HS-27A (cell line): ENCODE measurements at places on chromosomes 2 and 18.
A peak's percentile ranks its signal among the peaks of the same experiment; 100 is the strongest.

DNA sequence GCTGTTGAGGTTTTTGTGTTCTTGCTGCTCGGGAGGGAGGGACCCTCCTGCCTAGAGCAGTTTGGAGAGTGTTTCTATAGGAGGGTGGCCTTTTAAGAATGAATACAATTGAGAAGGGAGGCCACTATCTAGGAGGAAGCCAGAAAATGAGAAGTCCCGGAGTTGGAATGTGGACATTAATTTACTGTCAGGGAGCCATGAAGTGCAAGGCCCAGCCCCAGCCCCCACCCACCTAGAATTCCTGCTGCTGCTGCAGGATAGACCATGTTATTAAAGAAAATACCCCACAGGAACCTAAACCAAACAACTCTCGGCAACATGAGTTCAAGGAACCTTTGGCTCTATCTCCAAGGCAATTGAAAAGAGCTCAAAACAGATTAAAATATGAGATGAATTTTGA lies 46.0 kb downstream of the ZBTB7C start:
- DNase-seq, result no peak

DNA sequence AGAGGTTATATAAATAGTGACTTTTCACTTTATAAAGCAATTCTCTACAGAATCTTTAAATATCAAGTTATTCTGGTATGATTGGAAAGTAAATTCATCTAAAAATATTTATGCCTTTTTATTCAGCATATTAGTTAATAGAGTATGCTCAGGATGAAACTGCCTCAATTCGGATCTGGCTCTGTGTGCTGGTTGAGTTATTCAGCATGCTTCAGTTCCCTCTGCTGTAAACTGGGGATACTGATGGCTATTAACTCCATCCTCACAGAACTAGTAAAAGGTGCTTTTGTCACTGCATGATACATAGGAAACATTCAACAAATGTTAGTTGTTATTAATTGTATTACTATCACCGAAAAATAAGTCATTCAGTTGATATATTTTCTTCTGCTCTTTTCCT lies 250.3 kb downstream of the NRXN1 start:
- DNase-seq, result no peak

DNA sequence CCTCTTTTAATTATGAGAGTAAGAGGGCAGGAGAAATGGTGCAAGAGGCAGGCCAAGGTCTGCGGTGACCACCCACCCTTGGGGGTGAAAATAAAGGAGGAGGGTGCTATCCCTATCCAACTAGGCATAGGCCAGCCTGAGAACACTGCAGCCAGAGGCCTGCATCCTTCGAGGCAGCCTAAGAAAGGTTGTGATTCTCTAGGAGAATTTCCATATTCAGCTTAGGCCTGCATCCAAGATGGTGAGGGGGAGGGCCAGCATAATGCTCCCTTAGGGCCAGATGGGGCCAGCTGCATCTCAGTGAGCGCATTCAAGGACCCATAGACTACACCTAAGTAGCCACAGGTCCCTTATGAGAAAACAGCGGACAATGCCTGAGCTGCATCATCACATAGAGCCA lies 3.5 kb upstream of the UPP2 start:
- DNase-seq, result no peak

DNA sequence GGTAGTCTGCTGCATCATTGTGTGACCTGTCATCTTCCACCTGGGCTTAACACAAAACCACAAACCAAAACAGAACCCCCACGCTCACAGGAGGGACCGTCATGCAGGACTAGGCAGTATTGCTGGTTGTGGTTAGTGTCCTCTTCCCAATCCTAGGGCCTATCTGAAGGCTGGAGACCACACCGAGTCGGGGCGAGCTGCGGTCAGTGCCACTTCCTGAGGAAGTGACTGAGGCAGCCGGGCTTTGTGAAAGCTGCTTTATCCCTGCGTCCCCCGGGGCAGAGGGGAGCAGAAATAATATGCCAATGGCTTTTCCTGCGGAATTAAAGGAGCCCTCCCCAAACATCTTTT lies 22.9 kb downstream of the ZNF532 start:
- peak; percentile 23 for DNase-seq

- DNase-seq, result no peak
Measured at GRCh38 chr18:74836296-74837139, 238.8 kb downstream of the ZNF407 start.

GRCh38 chr2:189402932-189403331 lies 38.3 kb upstream of the WDR75 start:
- no peak for DNase-seq

- no peak for DNase-seq
Measured at GRCh38 chr18:11304928-11305327, 155.6 kb upstream of the PIEZO2 start.

DNA sequence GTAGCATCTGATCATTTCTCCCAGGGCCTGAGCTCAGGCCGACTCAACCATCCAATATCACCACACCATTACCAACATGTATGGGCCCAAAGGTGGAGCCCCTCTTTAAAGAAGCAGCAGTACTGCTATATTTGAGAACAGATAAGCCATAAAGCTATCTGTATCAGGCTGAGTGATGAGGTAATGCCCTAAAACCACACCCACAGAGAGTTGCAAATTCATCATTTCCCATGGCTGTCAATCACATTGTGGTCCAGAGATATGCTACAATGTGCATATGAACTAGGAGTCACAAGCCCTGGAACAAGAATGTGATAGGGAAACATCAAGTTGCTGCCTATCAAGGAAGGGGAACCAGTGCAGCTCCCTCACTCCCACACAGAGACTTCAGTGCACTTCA lies 52.6 kb upstream of the GALNT13 start:
- no peak for DNase-seq

- DNase-seq, result no peak
Measured at GRCh38 chr2:151654891-151655290, 79.4 kb downstream of the NEB start.

GRCh38 chr2:47346107-47346506 lies 56.8 kb upstream of the MSH2 start:
- DNase-seq, result no peak

DNA sequence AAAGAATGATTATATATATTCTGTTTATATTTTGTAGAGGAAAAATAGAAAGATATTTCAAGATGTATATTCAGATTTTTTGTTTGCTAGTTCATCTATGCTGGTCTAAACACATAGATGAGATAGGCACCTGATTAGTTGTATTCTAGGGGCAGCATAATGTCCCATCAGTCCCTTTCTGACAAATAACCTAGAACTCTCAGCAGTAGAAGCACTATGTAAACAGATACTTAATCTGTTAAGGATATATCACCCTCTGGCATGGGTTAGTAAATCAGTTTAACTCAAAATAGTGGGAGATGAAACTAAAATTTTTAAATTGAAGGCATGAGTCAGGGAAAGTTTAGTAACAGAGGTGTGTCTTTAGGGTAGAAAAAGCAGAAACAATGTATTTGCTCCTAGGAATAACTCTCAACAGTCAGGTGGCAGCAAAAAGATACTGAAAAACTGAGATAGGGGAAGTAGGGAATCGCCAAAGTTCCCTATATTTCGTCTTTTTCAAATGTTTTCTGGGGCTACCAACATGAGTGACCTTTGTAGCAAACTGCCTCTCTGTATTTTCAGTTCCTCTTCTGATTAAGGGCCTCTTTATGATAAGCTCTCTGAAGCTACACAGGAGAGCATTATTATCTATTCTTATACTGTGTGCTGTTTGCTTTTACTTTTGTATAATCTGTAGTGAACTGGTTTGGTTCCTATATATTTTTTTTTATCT lies 5.7 kb downstream of the PPP1R1C start:
- no peak for DNase-seq

DNA sequence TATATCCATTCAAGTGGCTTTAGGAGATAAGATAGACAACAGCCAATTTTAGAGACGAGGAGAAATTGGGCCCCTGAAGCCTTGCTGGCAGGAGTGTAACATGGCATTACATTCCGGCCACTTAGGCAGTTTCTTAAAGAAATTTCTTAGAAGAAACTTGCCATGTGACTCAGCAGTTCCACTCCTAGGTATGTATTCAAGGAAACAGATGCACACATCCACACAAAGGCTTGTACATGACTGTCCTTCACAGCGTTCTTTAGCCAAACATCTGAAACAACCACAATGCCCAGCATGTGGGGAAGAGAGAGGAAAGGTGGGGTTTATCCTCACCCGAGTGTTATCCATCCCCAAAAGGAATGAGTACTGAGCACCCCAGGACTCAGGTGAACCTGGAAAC lies 107.1 kb downstream of the NFATC1 start:
- DNase-seq, result no peak

DNA sequence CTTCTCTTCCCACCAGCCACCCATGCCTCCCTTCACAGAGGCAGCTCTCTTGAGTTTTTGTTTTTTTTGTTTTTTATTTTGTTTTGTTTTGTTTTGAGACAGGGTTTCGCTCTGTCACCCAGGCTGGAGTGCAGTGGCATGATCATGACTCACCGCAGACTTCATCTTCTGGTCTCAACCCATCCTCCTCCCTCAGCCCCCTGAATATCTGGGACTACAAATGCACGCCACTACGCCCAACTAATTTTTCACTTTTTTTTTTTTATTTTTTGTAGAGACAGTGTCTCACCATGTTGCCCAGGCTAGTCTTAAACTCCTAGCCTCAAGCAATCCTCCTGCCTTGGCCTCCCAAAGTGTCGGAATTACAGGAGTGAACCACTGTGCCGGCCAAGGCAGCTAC lies 161.4 kb downstream of the TRABD2A start:
- DNase-seq, result no peak

DNA sequence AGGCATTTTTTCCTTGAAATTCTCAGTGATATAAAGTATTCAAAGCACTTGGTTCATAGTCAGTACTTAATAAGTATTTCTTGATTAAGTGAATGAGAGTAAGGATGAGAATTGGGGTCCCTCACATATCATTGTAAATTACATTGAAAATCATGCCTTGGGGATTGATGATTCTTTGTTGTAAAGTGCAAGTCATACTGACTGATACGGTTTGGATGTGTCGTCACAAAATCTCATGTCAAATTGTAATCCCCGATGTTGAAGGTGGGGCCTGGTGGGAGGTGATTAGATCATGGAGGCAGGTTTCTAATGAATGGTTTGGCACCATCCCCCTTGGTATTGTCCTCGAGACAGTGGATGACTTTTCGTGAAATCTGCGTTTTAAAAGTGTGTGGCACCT lies 385.9 kb downstream of the DLGAP1 start:
- DNase-seq, result no peak

GRCh38 chr2:24083567-24084385 lies 858 bp downstream of the TP53I3 start:
- peak; percentile 55 for DNase-seq

GRCh38 chr2:42087137-42087856 lies 39.5 kb downstream of the PKDCC start:
- DNase-seq, result no peak

GRCh38 chr2:16726147-16726546 lies 60.5 kb upstream of the CYRIA start:
- DNase-seq, result no peak

DNA sequence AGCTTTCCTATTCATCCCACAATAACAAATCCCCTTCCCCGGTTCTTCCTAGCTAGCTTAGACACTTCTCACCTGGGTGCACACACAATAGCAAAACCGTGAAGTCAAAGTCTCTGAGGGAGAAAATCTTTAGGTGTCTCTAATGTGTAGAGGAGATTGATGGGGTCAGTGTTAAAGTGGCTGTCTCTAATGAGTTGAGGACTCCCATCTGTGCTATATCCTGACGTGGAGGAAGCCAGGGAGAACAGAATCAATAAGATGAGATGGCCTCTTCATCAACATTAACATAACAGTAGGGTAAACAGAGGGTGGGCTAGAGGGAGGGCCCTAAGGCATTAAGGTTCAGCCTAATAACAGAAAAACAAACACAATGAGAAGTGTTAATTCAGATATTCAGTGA lies 120.4 kb downstream of the SLC5A7 start:
- DNase-seq, result no peak

- no peak for DNase-seq
Measured at GRCh38 chr2:65466551-65466950, 34.2 kb upstream of the SPRED2 start.

DNA sequence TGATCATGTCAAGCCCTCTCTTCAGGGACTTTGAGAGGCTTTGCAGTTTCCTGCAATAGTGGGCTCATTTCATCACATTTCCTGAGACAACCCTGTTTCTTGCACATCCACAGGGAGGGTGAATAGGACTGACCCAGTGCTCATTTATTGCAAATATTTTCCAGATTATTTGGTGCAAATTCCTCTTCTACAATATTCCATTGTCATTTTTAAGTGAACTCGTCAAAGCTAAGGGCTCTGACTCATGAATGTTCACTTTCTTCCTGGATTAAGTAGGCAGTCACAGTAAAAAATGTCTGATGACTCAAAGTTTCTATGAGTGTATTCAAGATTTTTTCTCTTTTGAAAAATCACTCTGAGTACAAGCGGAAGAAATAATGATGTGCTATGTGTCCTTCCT lies 225.5 kb upstream of the GALNT5 start:
- DNase-seq, result peak; percentile 51

- no peak for DNase-seq
Measured at GRCh38 chr2:208488686-208489564, 82.3 kb downstream of the PTH2R start.

DNA sequence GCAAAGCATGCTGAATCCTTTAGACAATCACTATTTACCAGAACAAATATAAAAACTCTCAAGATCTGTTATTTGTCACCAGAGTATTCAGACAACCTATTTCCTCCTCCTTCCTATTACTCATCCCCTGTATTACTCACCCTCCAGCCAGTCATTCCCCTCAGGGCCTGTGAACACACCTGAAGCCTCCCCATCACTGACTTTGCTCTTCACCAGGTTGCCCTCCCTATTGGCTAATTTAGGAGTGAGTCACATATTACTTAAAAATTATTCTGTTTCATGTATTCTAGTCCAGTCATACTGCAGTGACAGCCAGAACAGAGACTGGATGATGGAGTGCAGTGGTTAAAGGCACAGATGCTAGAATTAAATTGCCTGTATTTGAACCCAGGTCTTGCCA lies 3.7 kb upstream of the ATG16L1 start:
- no peak for DNase-seq

- no peak for DNase-seq
Measured at GRCh38 chr18:54939361-54939917, 19.8 kb downstream of the CCDC68 start.

GRCh38 chr2:6079405-6079804 lies 387.2 kb downstream of the SOX11 start:
- no peak for DNase-seq

DNA sequence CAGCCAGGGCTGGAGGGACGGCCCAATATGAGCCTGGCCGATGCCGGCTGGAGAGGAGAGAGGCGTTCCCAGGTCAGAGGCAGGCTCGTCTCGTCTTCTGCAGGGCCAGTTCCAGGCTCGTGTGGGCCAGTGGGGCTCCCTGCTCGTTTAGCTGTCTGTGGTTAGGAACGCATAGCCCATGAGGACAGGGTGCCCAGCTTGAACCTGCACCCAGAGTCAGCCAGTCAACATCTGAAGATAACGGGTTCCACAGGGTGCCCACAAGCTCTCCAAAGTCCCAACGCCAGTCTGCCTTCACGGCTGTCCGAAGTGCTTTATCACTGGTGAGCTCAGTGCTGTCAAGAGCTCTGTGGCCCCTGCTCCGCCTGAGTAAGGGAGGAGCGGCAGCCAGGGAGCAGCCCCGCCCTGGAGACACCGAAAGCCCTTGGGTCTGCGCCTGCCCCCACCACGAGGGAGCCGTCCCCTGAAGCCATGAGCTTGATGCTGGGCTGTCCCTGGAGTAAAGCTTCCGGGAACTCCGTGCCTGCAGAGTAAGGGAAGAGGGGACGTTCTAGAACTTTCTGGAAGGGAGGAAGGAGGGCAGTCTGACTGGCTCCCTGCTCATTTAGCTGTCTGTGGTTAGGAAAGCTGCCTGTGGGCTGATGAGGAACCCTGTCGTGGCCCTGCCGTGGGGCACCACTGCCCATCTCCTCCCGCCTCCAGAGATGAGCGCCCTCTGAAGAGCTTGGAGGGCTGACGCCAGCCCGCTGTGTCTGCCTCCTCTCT lies 2.7 kb upstream of the HSBP1L1 start:
- DNase-seq, result no peak

- no peak for DNase-seq
Measured at GRCh38 chr2:11699686-11700670, 30.0 kb upstream of the NTSR2 start.
